GF-D8 (cell line): ENCODE measurements at places on chromosomes 3 and 15.

DNA sequence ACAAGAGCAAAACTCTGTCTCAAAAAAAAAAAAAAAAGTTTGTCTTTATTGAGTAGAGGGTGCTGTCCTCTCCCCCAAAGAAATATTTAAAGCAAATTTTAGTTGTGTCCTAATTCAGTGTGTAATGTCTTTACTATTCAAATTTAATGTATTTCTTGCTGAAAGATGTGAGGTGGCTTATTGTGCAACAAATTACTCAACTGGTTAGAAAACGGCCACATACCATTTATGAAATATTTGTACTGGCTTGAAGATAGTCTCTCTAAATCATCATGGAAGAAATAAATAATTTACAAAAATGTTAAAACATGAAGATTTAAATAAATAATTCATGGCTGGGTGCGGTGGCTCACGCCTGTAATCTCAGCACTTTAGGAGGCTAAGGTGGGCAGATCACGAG is 63.0 kb downstream of the SLTM start:
- no peak for DNase-seq

GRCh38 chr15:63246691-63247469 is 30.5 kb upstream of the APH1B start:
- peak; percentile 59 for DNase-seq

DNA sequence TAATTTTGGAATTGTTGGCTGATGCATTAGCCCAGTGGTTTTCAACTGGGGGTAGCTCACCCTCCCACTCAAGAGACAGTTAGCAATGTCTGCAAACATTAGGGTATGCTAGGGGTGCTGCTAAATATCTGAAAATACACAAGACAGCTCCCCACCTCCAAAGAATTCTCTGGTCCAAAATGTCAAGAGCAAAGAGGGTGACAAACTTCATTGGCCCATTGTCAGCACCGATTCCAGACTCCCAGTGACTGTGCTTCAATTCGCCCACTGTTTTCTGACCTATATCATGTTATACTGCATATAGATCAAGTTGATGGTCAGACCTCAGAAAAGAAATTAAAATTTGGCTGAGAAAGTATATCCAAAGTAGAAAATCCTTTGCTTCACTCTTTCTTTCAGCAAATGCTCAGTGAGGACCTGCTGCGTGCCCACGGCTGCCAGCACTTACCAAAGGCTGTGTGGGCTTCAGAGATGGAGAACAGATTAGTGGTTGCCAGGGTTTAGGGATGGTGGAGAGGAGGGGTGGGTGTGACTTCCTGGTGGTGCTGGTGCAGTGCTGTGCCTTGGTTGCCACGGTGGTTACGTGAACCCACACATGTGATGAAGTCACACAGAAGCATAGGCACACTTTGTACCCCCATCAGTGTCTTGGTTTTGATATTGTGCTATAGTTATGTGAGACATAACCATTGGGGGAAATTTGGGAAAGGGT is 204.0 kb downstream of the PLCL2 start:
- DNase-seq: no peak

DNA sequence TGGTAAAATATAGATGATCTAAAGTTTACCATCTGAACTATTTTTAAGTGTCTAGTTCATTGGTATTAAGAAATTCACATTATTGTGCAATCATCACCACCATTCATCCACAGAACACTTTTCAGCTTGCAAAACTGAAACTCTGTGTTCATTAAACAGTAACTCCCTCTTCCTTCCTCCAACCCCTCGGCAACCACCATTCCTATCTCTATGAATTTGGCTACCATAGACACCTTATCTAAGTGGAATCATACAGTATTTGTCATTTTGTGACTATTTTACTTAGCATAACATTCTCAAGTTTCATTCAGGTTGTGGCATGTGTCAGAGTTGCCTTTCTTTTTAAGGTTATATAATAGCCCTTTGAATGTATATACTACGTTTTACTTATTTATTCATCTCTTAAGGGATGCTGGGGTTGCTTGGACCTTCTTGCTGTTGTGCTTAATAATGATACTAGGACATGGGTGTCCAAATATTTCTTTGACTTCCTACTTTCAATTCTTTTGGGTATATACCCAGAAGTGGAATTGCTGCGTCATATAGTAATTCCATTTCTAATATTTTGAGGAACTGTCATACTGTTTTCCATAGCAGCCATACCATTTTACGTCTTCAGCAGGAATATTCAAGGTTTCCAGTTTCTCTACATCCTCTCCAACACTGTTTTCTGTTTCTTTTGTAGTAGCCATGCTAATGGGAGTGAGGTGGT is 20.9 kb downstream of the KAT2B start:
- peak; percentile 62 for DNase-seq

DNA sequence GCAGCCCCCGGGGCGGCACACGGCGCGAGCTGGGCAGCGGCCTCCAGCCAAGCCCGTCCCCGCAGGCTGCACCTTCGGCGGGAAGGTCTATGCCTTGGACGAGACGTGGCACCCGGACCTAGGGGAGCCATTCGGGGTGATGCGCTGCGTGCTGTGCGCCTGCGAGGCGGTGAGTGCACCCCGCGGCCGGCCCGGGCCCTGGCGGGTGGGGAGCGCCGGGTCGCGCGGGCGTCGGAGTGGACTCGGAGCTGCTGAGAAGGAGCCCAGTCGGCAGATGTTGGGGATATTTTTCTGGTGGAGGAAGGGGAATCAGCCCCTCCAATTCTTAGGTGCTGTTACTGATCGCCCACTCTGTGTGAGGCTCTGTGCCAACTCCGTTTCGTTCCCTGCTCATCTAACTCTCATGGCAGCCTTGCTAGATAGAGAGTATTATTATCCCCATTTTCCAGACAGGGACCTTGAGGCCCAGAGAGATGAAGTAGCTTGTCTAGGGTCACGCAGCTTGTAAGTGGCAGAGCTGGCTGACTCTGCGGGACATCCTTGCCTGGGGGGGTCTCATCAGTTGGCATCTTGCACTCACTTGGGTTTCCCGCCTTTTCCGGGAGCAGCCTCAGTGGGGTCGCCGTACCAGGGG is 890 bp downstream of the CHRD start:
- DNase-seq: no peak

DNA sequence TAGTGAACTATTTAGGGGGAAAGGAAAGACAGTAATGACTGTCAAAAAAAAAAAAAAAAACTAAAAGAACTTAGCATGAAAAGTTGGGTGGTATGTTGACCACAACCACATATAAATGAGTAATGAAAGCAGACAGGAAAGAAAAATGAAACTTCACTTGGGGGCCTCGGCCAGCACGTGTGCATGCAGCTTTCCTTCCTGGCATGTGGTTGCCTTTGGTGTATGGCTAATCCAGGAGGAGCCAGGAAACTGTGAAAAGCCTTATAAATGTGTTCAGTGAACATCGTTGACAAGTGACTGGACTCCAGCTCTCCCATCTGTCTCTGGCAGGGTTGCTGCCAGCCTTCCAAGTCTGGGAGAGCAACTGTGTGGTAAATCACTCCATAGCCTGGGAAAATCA is 195.1 kb downstream of the DTWD1 start:
- no peak for DNase-seq

DNA sequence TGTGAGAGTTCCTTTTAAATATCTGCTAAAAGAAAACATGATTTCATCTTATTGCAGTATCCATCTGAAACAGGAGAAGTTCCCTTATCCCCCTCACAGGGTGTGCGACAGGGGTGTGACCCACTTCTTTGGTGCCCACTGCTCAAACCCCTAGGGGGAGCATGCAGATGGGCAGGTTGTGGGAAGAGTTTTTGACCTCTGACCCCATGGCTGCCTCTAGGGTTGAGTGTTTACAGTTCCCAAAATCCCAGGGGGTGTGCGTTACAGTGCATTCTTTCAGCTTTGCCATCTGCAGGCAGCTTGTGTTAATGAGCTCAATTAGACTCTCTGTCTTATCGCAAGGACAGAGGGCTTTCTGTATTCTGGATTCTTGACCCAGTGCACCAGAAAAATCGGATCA is 443.2 kb upstream of the FRG2C start:
- no peak for DNase-seq

GRCh38 chr15:54046093-54046492 is 67.9 kb downstream of the UNC13C start:
- no peak for DNase-seq

DNA sequence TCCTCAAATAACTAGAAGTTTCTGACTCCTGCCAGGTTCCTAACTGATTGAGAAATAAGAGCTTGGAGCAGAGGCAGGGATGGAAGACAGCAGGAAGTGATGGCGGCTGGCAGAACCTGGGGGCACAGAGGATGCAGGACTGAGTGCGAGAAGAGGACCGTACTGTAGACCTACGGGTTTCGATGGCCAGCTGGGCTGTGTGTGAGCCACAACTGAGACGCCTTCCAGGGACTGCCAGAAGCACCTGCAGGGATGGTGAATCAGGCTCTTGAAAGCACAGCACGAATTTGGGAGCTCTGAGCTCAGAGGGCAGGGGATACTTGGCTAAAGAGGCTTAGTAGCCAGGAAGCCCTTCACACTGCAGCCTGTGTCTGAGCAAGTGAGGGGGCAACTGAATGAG is 165.6 kb downstream of the ABHD5 start:
- DNase-seq: no peak

GRCh38 chr3:24751020-24751419 is 256.4 kb upstream of the THRB start:
- no peak for DNase-seq

GRCh38 chr15:31316135-31316795 is 10.4 kb upstream of the KLF13 start:
- DNase-seq: no peak

GRCh38 chr3:8011902-8012301 is 489.7 kb upstream of the LMCD1 start:
- no peak for DNase-seq

DNA sequence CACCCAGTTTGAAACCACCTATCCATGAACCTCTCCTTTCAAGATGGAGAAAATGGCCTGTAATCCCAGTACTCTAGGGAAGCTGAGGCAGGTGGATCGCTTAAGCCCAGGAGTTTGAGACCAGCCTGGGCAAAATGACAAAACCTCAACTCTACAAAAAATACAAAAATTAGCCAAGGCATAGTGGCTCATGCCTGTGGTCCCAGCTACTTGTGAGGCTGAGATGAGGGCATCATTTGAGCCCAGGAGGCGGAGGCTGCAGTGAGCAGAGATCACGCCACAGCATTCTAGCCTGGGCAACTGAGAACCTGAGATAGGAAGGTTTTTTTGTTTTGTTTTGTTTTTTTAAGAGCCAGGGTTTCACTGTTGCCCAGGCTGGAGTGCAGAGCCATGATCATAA is 5.4 kb downstream of the TKT start:
- no peak for DNase-seq

DNA sequence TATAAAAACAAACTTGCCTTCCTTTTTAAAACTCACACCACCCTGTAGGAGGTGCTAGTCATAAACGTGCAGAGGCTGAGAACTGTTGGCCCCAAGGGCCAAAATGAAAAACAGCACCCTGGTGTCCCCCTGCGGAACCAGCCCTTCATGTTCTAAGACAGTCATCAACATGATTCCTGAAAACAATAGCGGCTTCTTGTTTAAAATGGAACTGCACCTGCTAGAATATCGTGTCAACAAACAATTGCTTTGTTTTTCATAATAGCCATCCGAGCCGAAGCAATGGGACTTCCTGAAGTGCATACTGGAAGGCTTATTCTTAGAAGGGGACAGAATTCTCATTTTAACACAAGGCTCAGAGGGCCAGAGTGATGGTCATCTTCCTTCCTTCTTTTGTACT is 43.7 kb downstream of the MECOM start:
- no peak for DNase-seq

GRCh38 chr15:42457445-42458442 is 33.2 kb downstream of the ZNF106 start:
- DNase-seq: no peak

GRCh38 chr3:49609815-49610214 is 55.5 kb downstream of the BSN start:
- no peak for DNase-seq
